Tongue (tissue), 3 donors: ENCODE measurements at places on chromosomes 4 and X. TPM values are rescaled to one million over a fixed set of nuclear protein-coding genes. Genes with fewer than 3 reads are reported as not detected.

GRCh38 chr4:85672116-85672515 lies 197.2 kb downstream of the ARHGAP24 start:
- DNase-seq, result peak; percentile 56

GRCh38 chrX:68848189-68848940 lies 19.5 kb downstream of the EFNB1 start:
- DNase-seq, result no peak

Gene SNX12
- total RNA-seq, result 49.3 TPM

DNA sequence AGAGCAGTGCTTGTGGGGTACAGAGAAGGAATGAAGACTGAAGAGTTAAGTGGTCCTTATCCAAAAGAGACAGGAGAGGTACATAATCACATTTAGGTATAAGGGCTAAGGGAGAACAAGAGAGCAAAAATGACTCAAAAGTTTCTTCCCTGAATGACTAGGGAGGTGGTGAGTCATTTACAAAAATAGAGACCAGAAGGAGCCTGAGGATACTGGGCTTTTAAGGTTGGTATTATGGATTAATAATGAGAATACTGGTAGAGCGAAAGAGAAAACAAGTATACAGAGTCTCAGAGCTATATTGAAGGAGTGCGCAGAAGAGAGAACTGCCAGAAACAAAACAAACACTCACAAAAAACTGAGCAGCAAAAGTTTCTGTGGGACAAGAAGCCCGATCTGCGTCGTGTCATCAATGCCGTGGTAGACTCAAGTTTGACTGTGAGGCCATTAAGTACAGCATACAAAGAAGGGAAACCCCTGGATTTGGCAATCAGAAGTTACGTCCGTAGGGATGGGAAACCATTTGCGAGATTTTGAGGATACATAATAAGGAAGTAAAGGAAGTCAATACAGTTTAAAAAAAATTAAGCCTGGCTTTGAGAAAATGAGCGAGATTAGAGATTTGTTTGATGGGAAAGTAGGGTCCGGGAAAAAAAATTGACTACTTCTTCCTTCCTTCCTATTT lies 129.1 kb upstream of the STIM2 start:
- no peak for DNase-seq

DNA sequence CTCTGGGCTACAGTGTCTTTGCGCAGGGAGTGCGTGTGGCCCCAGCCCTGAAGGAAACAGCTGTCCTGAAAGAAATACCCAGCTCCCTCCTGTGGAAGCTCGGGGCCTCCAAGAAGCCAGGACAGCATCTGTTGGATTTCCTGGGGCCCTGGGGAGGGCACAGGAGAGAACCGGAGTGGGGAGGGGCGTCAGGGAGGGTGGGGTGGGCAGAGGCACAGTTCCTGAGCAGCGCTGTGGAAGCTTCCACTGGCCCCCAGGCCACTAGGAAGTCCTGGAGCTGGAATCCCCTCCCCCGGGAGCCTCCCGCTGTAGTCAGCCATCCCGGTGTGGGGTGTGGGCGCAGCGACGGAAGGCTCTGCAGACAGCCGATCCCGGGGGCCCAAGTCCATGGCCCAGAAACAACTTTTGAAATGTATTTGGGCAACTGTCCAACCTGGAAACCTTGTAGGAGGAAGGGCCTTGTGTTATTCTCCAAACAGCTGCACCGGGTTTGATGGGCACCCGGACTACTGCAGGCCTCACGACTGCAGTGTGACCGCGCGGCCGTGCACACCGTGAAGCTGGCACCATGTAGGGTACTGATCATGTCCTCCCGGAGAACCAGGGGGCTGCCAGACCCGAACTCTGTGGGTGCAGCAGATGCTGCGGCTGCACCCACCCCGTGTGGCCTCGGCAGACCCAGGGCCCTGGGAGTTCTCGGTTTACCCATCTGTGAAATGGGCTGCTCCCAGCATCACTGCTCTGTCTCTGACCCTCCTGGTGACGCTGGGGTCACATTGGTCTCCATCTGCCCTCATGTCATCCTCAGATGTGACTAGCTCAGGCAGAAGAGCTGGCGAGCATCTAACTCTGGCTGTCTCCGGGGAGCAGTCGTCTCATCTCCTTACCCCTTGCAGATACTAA lies 68.5 kb upstream of the HMX1 start:
- DNase-seq, result peak; percentile 88

GRCh38 chrX:9885150-9885549 lies 82.0 kb upstream of the CLDN34 start:
- DNase-seq, result peak; percentile 68

DNA sequence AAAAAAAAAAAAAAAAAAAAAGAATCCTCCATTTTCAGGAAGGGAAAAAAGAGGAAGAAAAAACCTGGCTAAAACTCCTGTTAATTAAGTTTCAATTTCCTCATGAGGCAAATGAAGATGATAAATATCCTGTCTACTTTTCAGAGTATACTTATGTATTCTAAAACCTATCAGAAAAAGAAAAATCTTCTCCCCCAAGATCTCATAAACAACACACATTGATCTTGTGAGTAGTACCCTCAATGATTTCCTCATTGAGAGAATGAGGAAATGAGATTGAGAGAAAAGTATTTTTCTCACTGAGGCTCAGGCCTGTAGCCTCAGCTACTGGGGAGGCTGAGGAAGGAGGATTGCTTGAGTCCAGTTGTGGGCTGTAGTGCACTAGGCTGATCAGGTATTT lies 146.7 kb downstream of the TET2 start:
- DNase-seq, result no peak

GRCh38 chrX:44735498-44735897 lies 108.3 kb upstream of the DUSP21 start:
- DNase-seq, result no peak

DNA sequence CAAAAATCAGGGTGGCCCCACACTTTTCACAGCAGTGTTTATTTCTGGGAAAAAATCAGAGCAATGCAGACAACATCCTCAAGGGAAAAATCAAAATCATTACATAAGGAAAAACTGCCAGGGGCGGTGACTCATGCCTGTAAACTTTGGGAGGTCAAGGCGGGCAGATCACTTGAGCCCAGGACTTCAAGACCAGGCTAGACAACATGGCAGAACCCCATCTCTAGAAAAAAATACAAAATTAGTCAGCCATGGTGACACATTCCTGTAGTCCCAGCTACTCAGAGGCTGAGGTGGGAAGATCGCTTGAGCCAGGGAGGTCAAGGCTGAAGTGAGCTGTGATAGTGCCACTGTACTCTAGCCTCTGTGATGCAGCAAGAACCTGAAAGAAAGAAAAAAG lies 102.8 kb downstream of the NAF1 start:
- no peak for DNase-seq

GRCh38 chr4:788636-789297 lies 37.2 kb downstream of the CPLX1 start:
- no peak for DNase-seq

Gene MOSPD2
- total RNA-seq, result 12.7 TPM

Gene PABPC1L2B
- not detected for total RNA-seq

Gene MAP3K15
- total RNA-seq, result 0.41 TPM

Gene FREM3
- total RNA-seq, result not detected

Gene UGT2B17
- not detected for total RNA-seq

GRCh38 chrX:34999702-35000101 lies 57.1 kb downstream of the FAM47B start:
- no peak for DNase-seq

- no peak for DNase-seq
These were observed 10.4 kb downstream of the FRG2 start for GRCh38 chr4:190016369-190017289.
